ENCODE measurements at places on chromosomes 3 and 15. TPM values are rescaled to one million over a fixed set of nuclear protein-coding genes. Genes with fewer than 3 reads are reported as not detected.
A peak's percentile ranks its signal among the peaks of the same experiment; 100 is the strongest.

DNA sequence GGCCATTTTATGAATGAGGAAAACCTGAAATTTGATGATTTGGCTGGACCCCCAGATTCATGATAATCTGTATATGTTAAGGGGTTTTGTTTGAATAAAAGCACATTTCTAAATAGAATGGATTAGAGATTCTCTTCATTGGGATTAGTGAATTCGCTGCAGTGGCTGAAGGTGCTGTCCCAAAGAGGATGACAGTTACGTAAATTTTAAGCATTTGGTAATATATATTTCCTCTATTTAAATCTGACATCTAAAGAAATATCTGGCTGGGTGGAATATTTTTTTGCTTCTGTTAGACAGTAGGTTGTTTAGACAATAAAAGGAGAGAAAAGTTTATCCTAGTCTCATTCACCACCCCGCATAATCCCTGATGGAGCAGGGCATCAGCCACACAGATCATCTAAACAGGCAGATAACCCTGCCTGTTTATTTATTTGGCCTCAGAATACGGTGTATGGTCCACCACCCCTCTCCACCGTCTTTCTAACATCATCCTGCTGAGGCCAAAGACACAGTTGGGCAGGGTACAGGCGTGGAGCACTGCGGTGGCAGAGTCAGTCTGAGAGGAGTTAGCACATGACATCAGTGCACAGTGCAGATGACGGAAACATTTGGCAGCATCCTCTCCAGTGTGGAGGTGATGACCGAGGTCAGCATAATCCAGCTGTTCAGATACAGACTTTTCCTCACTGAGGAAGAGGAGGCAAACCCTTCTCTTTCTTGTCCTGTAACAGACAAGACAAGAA is 20.4 kb upstream of the NFKBIZ start:
- peak; percentile 60 for DNase-seq

DNA sequence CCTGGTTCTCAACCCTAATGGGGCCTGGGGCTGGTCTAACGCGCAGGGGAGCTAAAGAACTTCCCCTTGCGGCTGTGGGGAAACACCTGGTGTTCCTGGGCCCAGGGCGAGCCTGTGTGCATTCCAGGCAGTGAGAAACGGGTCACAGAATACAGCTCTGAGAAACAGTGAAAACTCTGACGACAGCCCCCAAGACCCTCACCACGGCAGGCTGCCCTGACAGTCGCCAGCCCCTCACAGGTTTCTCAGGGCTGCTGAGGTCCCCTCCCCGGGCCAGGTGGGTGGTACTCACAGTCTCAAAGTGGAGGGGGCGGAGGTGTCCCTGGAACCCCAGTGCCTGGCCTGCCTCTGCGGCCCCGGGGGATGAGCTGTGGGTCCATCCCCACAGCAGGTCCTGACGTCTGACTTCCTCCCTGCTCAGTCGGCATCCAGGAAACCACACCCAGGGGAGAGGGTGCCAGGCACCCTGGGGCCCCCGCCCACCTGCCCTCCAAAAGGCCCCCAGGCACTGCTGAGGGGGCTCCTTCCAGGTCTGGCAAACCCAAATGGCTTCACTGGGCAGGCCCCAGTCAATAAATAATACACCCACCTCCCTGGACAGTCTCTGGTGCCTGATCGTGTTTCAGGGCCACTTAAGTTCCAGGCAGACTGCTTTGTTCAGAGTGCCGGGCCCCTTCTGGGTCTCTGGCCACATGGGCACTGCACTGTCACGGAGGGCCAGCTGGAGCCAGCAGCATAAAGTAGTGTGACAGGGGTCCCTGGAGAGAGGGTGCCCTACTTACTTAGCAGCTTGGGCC is 57.7 kb downstream of the IQSEC1 start:
- DNase-seq: no peak

DNA sequence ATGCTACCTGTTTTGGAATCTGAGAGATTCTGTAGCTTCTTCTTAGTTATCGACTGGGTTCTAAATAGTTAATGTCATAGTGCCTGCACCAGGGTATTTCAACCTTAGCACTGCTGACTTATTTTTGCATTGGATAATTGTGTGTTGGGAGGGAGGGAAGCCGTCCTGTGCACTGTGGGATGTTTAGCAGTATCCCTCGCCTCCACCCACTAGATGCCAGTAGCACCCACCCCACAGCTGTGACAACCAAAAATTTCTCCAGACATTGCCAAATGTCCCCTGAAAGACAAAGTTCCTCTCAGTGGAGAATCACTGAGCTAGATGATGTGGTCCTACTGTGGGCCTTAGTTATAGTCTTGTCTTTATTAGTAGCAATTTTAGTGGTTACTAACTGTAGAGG is 88.3 kb downstream of the TGFBR2 start:
- DNase-seq: no peak

Gene PLCB2
- 8.7 TPM for total RNA-seq

Gene CPNE9
- total RNA-seq: not detected

Gene CLDN16
- not detected for total RNA-seq

Gene CCDC9B
- 25.4 TPM for total RNA-seq

Gene KLF15
- total RNA-seq: 12.1 TPM

Gene PAQR5
- total RNA-seq: 0.92 TPM

Gene FBXO40
- 12.7 TPM for total RNA-seq

DNA sequence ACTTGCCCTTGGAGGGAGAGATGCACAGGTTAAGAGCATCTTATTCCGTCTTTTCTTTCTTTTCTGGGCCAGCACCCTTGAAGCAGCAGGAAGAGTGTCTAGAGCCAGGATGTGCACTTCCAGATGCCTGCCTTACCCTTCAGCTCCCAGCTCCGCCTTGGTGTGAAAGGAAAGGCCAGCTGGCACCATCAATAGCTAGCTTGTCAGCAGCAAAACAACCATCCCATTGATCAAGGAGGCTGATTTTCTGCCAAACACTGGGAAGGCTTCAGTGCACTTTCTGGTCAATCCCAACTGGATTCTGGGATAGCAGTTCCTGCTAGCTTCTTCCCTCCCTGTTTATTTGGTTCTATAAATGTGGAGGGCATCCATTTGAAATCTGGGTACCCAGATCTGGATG is 110.9 kb upstream of the GALNT15 start:
- DNase-seq: peak; percentile 70

DNA sequence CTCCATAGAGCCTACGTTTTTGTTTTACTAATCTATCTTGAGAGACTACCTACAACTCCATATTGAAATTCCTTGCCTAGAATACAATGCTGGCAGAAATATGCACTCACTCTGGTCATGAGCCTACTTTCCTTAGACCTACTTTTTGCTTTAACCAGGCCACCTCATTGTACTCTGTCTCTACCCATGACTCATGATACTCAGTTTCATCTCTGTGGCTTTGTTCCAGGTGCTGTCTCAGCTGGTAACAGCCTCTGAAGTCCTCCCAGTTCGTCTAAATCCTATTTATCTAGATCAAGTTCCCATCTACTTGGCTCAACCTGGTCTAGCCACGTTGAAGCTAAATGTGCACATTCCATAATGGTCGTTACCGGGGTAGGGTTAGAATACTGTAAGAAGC is 536.4 kb downstream of the RSL24D1 start:
- no peak for DNase-seq

GRCh38 chr3:186519021-186519658 is 25.0 kb downstream of the CRYGS start:
- no peak for DNase-seq

GRCh38 chr3:158169091-158169491 is 59.2 kb downstream of the RSRC1 start:
- DNase-seq: no peak

GRCh38 chr3:17151598-17152373 is 267.0 kb downstream of the PLCL2 start:
- no peak for DNase-seq

Gene MYO5A
- 28.4 TPM for total RNA-seq

GRCh38 chr3:157420606-157421130 is 16.0 kb upstream of the PTX3 start:
- DNase-seq: no peak

Gene LIPC
- total RNA-seq: 1.0 TPM

DNA sequence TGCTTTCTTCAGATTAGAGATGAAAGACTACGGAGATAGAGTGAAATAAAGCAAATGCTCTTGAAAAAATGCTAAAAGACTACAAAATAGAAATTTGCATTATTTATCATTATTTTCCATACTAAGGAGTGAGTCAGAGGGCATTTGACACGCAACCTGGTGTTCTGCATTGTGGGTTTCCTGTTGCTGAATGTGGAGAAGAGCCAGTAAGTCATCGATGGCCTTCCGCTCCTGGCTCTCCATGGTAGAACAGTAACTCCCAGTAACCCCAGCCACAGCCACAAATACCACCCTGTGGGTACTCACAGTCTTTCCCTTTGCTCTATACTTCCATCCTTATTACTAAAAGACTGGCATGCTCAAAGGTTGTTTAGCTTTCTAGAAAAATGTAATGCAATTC is 61.5 kb downstream of the CGGBP1 start:
- no peak for DNase-seq

Gene PLSCR5
- not detected for total RNA-seq

All from tongue (tissue), 3 donors.